Activated CD4-positive, CD25-positive, alpha-beta regulatory T cell (primary cell): ENCODE measurements at places on chromosomes 6 and 20.

DNA sequence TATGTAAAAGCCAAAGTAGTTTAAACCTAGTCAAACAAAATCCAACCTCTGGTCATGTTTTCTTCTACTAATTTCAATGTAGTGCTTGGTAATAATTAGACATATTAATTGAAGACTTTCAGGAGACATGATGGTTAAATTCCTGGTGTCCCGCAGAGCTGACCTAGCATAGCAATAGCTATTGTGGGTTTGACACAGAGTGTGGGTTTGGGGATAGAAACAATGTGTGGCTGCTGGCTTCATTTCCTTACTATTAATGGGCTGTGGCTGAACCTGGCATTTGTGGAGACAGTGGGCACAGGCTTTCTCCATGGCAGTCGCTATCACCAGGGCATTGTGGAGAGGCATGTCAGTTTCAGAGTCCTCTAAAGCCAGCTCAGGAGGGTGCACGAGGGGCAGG lies 54.1 kb upstream of the GGTLC1 start:
- DNase-seq, result no peak

DNA sequence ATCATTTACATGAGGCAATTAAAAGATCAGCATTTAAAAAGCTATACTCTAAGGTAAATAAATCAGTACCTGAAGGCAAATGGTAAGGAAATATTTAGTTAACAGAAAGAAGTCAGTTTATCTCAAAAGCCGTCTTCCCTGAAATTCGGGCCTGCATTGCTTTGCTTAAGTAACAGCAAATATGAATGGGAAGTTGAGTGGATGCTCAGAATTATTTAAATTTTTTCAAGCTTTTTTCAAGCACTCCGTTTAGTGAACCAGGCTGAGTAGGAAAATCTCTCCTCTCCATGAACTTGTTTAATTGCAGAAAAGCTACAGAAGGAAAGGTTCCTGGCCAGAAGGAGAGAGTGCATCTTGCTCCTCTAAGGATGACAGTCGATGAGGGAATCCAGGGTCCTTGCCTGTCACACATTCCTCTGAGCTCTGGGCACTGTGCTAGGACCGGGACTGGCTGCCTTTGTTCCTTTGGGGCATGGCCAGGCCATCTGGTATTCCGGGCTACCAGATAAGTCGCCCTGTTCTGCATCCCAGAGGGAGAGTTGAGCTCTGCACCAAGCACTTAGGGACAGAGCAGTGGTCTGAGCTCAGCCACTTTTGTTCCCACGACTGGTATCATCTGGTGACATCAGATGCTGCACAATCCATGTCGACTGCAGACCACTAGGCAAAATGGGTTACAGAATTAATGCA lies 77.6 kb downstream of the RIN2 start:
- no peak for DNase-seq

DNA sequence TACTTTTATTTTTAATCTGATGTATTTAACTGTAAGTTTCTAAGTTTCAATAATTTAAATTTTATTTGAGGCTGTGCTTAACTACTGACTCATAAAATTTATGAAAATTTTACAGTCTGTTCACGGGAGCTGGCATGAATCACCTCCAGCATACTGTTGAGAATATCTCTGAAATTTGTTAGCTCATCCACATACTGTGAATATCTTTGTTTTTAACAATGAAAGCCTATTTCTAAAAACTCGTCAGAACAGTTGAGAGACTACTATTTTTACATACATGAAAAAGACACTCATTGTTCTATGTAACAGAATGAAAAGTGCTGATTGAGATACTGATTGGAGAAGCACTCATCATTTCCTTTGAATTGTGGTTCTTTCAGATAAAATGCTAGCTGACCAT lies 749.3 kb downstream of the TENT5A start:
- DNase-seq, result no peak

DNA sequence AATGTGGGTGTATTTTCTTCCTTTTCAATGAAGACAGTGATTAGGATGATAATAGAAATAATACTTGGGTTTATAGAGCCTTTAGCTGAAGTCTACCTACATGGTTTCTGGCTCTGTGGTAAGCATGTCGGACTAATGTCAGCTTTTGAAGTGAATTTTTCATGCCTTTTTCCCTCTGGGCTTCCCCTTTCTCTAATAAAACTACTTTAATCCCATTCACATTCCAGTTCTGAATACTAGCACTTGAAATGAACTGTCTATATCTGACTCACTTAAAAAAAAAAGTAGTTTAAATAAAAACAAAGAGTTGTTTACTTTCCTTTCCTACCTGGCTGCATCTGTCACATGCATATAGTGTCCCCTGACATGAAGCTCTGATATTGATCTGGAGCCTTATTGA lies 545.9 kb upstream of the FLRT3 start:
- DNase-seq, result no peak

DNA sequence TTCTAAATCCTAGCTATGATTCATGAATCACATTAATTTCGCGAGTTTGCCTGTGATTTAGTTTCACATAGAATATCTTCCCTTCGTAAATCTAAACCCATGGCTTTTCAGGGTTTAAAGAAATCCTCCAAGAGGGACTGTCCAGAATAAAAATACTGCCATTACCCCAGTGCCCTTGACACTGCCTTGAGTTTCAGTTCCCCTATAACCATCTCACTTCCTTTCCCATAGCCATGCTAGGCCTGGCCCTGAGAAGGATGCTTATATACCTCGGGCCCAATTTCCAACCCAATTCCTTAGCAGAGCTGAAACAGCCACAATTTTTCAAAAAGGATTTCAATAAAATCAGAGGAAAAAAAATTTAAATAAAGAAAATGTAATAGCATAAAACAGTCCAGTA lies 697.3 kb downstream of the FRK start:
- DNase-seq, result no peak

DNA sequence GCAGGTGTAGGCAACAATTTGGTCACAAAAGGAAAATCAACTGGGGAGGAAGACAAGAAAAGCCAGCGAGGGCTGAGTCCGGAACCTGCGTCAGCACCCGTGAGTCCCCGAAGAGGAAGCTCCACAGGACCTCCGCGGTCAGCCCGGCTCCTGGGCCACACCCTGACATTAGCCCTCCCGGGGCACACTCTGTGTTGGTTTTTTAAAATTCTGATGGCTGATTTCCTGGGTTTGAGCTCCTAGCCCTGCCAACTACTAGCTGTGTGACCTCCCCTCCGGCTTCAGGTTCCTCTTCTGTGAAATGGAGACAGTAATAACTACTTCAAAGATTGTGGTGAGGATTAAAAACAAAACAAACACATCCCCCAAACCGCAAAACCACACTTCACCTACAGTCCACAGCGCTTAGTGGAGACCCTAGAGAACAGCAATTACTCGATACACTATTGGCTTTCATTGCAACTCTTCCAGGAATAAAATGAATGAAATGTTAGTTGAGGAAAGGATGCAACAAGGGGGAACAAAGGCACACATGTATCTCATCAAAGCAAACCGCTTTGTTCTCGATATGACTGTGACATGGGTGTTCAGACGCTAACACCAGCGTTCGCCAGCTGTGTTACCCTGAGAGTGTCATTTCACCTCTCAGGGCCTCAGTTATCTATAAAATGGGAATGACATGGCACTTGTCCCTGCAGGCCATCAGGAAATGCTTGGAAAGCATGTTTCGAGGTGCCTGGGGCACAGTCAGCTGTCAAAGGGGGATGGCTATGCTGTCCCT lies 985 bp downstream of the ZBP1 start:
- peak; percentile 22 for DNase-seq

- DNase-seq, result no peak
These were observed 114.3 kb upstream of the DST start for GRCh38 chr6:56756791-56757587.

- no peak for DNase-seq
These were observed 4.9 kb downstream of the SDCBP2 start for GRCh38 chr20:1323830-1324597.

DNA sequence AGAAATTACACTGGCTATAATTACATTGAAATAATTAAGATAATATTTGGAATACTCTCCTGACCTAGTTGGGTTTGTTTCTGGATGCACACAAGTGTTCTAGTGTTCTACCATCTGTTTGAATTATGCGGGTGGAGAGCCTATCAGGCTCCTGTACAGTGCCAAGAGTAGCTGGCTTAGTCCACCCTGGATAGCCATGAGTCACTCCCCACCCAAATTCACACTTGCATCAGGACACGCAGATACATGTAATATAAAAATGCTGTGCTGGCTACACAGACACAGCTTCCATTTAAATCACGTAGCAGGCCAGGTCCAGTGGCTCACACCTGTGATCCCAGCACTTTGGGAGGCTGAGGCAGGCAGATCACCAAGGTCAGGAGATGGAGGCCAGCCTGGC lies 686.2 kb upstream of the SLC35B3 start:
- no peak for DNase-seq

GRCh38 chr6:139249395-139249794 lies 42.4 kb downstream of the TXLNB start:
- no peak for DNase-seq

DNA sequence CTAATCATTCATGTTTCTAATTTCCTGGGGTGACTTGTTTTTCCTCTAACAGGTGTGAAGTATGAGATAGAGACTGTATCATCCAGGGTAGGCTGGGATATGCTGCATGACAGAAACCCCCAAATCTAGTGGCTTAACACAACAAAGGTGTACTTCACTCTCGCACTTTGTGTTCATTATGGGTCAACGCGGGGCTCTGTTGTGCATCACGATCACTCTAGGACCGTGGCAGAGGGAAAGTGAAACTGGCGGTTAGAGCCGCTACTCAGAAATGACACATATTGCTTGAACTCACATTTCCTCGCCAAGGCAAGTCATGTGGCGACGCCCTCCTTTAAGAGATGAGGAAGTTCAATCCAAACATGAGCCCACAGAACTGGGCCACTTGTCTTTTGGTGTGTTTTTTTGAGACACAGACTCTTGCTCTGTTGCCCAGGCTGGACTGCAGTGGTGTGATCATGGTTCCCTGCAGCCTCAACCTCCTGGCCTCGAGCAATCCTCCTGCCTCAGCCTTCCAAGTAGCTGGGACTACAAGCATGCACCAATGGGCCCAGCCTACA lies 41.3 kb downstream of the PCNA start:
- DNase-seq, result peak; percentile 52
